ENCODE measurements at places on chromosomes 4 and X.

- no peak for DNase-seq
Measured at GRCh38 chr4:163269869-163270268, 62.5 kb downstream of the NPY1R start.

DNA sequence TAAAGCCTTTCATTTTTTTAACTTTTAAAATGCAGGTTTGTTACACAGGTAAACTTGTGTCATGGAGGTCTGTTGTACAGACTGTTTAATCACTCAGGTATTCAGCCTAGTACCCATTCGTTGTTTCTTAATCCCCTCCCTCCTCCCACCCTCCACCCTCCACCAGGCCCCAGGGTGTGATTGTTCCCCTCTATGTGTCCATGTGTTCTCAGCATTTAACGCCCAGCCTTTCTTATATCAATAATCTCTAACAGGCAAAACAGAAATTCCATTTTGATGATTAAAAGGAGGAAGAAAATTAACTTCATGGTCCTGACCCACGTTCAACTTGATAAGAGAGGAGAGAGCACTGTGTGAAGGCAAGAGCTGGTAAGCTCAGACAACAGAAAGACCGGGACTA, 75.1 kb downstream of the TSPAN5 start:
- no peak for DNase-seq

GRCh38 chr4:4979971-4980370, 39.3 kb downstream of the CYTL1 start:
- DNase-seq = no peak

DNA sequence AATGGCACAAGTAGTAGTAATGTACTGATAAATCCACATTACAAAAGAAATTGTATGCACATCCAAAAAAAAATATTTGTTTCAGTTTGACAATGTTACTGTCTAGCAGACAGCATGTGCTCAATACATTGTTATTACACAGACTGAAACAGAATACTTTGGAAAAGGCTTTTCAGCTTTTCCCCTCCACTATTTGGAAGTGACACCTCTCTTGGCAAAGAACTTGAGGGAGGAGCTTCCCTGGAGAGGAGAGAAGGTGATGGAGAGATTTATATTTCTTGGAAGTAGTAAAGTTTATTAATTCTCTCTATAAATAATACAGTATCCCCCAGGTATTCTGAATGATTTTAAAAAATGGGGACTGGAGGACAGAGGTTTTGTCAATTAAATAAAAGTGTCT, 131.8 kb downstream of the SCFD2 start:
- no peak for DNase-seq

GRCh38 chrX:15860921-15861320, 6.3 kb upstream of the AP1S2 start:
- DNase-seq = no peak

GRCh38 chrX:86714441-86714840, 566.2 kb downstream of the DACH2 start:
- no peak for DNase-seq

DNA sequence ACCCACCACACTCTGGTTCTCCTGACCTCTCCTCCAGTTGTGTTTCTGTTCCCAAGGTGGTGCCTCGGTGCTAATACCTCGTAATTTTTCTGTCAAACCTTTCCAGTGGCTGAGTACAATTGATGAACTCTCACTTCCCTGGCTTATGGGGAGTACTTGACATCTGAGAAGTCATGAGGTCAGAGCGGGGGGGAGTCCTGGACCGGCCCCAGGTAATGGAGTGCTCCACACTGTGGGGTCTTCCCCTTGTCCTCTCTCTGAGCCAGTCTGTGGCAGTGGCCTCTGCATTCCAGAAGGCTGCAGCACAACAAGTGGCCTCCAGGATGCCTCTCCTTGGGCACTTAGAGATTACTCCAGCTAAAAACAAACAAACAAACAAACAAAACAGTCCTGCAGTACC, 122.5 kb upstream of the TRIM2 start:
- DNase-seq = no peak

GRCh38 chr4:34148322-34148908, 2095.9 kb downstream of the ARAP2 start:
- DNase-seq = no peak

DNA sequence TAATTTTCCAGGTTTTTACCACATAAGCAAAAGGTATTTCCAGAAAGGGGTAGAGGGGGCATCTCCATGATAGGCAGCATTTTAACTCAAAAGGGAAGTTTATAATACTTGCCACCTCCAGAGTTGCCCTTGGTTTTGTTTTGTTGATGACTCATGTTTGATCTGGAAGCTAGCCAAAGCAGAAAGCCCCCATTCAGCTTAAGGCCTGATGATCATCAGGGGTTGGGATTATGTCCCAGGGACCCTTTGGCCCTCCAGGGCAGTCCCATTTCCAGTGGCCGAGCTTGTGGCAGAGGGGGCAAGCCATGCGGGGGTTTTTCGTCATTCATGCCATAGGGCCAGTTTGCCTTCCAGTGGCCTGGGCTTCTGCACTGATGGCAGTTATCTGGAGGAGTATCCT, 143.0 kb upstream of the PLAC1 start:
- DNase-seq = no peak

GRCh38 chr4:28822163-28822562, 1898.0 kb upstream of the PCDH7 start:
- no peak for DNase-seq

DNA sequence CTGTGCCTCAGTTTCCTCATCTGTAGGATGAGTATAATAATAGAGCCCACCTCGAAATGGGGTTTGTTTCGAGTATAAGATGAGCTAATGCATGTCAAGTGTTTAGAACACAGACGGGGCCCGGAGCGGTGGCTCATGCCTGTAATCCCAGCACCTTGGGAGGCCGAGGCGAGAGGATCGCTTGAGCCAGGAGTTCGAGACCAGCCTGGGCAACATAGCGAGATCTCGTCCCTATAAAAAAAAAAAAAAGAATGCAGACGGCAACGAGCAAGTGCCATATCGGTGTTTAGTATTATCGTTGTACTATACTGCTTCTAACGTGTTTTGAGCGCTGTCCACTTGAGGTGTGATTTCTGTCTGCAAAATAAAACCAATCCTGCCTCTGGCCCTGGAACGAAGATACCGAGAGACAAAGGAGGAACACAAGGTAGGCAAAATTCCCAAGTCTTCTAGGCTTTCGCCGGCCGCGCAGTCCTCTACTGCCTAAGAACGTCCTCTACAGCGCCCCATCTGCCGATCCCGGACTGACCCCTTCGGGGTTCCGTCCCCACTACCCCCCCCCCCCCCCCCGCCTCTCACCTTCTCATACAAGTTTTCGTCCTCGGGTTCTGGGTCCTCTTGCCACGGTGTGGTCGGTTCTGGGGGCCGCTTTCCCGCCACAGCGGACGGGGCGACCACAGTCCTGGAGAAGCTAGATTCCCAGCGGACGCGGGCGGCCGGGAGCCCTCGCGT, 442 bp downstream of the NDUFB11 start:
- DNase-seq = peak; percentile 29

DNA sequence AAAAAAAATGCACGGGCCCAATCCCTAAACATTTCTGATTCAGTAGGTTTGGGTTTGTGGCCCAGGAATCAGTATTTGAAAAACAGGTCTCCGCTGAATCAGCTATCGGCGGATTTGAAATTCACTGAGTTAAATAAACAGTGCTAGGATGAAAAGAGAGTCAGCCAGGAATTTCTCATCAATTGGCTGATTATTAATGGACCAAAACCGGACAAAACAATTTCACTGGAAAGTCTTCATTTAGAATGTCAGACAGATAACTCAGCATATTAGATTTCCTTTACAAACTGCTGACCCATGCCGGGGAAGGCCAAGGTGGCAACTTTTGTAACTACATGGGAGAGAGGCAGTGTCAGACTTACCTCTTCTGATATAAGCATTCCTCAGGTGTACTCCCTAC, 99.4 kb upstream of the LSM6 start:
- no peak for DNase-seq

DNA sequence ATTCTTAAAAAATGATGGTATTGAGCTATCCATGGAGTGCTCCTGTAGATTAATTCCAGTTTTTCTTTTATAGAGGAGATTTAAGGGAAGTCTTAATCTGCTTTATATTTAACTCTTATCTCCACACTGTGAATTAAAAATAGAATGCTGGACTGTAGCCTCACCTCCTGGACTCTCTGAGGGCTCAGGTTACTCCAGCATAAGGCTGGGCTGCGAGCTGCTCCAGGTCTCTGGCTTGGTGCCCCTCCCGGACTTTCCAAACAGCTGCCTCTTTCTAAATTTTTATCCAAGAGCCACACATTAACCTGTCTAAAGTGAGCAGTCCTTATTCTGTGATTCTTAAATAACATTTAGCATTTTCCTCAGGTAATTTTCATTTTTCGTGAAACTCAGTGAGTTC, 218.7 kb upstream of the JADE1 start:
- no peak for DNase-seq

GRCh38 chr4:46927201-46927600, 18.2 kb upstream of the COX7B2 start:
- no peak for DNase-seq

Measured in fibroblast of gingiva (primary cell).